ENCODE measurements at places on chromosomes 6 and 20.

DNA sequence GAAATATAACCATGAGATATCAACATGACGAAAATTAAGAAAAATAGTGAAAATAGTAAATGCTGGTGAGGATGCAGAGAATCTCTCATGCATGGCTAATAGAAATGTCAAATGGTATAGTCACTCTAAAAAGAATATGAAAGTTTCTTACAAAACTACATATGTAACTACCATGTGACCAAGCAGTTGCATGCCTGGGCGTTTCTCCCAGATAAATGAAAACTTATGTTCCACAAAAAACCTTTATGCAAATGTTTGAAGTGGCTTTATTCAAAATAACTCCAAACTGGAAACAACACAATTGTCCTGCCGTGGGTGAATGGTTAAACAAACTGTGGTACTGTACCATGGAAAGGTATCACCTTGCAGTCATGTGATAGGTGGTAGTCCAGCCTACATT, 112.4 kb downstream of the HDGFL1 start:
- no peak for DNase-seq

- no peak for DNase-seq
Measured at GRCh38 chr20:5781798-5782750, 31.9 kb downstream of the SHLD1 start.

- no peak for DNase-seq
Measured at GRCh38 chr20:63568986-63569949, 4.8 kb downstream of the HELZ2 start.

- no peak for DNase-seq
Measured at GRCh38 chr6:87738000-87738399, 36.0 kb upstream of the AKIRIN2 start.

DNA sequence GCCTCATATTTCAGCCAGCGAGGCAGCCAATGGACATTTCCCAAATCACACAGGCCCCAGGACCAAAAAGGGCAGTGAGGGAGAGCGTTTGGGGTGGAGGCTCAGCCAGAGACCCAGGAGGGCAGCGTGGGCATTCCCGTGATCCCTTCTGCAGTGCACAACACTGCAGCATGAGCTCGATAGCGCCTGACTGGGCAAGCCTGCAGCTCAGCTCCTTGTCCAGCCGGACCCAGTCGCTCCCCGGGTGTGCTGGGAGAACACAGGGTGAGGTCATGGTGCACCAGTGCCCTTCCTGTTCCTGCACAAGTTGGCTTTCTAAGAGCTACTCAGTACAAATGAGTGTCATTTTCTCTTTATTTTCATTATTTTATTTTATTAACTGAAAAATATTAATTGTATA, 5.9 kb downstream of the TTLL2 start:
- DNase-seq: no peak

DNA sequence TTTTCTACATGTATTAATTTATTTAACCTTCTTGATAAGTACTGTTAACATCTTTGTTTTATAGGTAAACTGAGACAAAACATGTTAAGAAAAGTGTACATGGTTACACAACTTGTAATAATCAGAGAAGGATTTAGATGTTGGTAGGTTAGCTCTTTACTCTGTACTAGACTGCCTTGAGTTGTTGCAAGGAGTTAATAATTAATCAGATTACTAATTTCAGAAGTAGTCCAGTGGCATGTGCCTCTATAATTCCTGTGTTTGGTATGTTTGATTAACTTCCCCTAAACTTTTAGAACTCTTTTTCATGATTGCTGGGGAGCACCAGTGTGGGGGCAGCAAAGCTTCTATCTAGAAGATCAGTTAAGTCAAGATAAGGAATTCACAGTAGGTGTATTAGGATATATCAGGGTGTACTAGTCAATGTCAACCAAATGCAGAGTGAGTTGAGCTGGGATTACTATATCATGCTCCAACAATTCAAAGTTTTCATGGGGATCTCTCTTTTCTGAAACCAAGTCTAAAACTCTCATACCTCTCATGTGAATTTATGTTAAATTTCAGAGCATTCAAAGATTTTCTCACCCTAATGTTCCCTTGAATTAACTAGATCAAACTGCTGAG, 129.7 kb upstream of the AHI1 start:
- no peak for DNase-seq

GRCh38 chr6:130027948-130028347, 9.6 kb downstream of the L3MBTL3 start:
- no peak for DNase-seq

- no peak for DNase-seq
Measured at GRCh38 chr20:38114353-38114791, 50.7 kb downstream of the TGM2 start.

- no peak for DNase-seq
Measured at GRCh38 chr20:6384380-6384779, 261.6 kb upstream of the FERMT1 start.

DNA sequence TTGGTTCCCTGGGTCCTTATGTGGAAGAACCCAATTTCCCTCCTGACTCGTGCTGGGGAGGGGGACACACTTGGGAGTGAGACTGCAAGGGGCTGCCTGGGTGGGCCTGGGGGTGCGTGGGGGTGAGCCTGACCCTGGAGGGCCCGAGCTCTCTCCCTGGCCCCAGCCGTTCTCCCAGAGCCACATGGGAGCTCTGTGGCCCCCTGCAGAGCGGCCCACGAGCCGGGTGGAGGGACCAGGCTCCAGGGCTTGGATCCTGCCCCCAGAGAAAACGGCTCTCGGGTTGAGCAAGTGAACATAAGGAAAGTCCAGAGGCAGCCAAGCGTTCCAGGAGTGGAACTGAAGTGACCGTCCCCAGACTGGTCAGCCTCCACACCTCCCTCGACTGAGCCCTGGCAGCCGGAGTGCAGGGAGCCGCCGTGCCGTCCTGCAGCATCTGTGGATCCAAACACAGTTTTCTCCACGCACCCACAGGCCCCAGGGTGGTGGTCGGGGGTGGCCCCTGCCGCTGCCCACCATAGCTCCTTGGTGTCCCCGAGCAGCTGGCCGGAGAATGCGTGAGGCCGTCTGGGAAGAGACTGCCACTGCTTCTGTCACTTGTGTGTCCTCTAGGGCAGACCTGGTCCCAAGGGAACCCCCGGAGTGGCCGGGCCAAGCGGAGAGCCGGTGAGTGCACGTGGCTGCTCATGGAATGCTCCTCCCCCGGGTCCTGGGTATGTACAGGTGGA, 10.6 kb downstream of the COL9A3 start:
- DNase-seq: no peak

GRCh38 chr6:28696682-28697081, 171.0 kb downstream of the GPX5 start:
- DNase-seq: no peak

DNA sequence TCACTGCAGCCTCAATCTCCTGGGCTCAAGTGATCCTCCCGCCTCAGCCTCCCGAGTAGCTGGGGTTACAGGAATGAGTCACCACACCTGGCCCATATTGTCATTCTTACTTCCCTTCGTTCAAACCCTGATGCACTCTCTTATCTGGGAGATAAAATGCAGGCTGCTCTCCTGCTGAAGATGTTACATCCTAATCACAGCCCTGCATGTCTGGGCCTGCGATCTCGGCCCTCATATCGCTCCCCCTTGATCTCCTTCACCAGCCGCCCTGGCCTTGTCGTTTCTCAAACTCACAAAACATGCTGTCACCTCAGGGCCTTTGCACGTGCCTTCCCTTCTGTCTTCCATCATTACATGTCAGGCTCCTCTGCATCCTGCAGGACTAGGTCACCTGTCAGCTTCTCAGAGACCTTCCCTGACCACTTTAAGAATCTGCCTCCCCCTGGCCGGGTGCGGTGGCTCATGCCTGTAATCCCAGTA, 8.8 kb upstream of the C20orf203 start:
- DNase-seq: no peak

GRCh38 chr6:75196081-75196687, 9.7 kb downstream of the COL12A1 start:
- no peak for DNase-seq

DNA sequence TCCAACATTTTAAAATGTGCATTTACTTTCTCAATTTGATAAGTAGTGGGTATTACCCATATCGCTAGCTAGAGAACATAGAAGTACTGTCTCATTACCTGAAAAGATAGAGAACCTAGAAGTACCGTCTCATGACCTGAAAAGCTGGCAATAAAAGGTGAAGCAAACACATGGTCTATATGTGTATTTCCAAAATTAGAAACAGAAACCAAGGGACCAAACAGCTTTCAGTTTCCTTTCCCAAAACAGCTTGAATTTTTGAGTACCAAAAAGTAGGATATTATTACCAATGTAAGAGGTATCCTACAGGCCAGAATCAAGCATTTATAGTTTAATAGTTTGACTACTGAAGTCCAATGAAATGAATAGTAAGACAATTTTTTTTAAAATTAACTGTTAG, 77.2 kb downstream of the KIF13A start:
- no peak for DNase-seq

DNA sequence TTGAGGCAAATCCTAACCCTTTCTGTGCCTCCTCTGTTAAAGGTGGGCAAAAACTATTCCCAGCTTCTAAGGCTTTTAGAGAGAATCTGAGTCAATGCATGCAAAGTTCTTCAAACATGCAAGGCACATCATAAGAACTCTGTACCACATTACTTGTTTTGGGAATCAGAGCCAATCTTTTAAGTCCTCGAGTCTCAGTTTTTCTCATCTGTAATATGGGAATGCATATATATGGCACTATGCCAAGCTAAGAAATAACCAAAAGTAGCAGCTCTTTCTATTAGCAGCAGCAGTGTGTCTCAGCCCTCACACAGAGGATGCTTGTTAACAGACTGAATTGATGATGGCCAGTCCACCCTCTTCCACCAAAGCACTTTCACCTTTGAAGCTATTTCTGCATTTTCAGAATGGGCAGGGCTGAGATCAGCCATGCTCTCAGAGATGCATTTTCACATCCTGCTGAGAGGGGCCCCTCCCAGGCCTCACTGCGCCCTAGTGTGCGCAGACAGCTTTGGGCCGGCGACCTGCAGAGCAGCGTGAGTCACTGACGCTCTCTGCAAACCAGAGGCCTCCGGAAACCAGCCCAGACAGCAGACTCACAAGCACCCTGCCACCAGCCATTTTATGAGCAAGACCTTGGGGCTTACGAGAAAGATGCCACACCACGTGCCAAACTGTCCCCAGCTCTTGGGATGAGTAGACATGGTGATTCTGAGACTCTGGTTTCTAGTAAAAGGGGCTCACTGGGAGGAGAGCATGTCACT, 138.0 kb downstream of the NFATC2 start:
- no peak for DNase-seq

Data from globus pallidus (tissue), 1 donor.